Osteocyte (in vitro differentiated cells): ENCODE measurements at places on chromosomes 13 and 19.

DNA sequence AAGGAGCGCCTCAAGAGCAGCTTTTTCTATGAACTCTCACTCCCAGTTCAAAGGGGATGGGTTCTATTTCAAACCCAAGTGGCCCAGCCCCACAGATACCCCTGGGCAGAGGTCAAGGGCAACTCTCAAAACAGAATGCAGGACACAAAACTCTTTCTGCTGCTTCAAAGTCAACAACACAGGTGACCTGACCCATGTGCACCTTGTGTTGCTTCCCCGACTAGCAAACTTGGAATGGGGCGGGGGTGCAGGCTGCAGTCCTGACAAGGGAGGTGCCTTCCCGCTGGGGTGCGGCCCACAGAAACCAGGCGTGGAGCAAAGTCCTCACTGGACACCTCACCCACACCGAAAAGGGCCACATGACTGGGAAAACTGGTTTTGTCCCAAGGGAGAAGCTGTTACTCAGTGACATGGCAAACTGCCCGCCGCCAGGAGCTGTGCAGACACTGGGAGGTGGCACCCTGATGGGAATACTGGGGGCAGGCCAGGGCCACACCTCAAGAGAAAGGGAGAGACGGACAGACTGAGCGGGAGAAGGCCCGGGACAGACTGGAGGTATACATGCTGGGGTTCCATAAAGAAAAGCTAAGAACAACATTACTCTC is 17.4 kb downstream of the ZC3H4 start:
- no peaks in the 10 kb centered on the region for H3K27me3 ChIP-seq
- peaks cover 13% of the 10 kb centered on the region for H3K36me3 ChIP-seq
- DNase-seq = no peak
- peak overlapping the region; percentile 24 for H3K27ac ChIP-seq

GRCh38 chr13:34462843-34463242 is 479.2 kb upstream of the NBEA start:
- H3K27ac ChIP-seq = no peak overlapping the region
- H3K27me3 ChIP-seq = no peaks in the 10 kb centered on the region
- H3K4me1 ChIP-seq = peaks cover 16% of the 10 kb centered on the region
- no peak overlapping the region for H3K4me3 ChIP-seq
- no peak for DNase-seq

- peaks cover 2% of the 10 kb centered on the region for H3K27me3 ChIP-seq
- DNase-seq = no peak
- H3K36me3 ChIP-seq = no peaks in the 10 kb centered on the region
- H3K4me1 ChIP-seq = no peaks in the 10 kb centered on the region
- H3K27ac ChIP-seq = no peak overlapping the region
These were observed 534.5 kb downstream of the KLF5 start for GRCh38 chr13:73593199-73593765.

DNA sequence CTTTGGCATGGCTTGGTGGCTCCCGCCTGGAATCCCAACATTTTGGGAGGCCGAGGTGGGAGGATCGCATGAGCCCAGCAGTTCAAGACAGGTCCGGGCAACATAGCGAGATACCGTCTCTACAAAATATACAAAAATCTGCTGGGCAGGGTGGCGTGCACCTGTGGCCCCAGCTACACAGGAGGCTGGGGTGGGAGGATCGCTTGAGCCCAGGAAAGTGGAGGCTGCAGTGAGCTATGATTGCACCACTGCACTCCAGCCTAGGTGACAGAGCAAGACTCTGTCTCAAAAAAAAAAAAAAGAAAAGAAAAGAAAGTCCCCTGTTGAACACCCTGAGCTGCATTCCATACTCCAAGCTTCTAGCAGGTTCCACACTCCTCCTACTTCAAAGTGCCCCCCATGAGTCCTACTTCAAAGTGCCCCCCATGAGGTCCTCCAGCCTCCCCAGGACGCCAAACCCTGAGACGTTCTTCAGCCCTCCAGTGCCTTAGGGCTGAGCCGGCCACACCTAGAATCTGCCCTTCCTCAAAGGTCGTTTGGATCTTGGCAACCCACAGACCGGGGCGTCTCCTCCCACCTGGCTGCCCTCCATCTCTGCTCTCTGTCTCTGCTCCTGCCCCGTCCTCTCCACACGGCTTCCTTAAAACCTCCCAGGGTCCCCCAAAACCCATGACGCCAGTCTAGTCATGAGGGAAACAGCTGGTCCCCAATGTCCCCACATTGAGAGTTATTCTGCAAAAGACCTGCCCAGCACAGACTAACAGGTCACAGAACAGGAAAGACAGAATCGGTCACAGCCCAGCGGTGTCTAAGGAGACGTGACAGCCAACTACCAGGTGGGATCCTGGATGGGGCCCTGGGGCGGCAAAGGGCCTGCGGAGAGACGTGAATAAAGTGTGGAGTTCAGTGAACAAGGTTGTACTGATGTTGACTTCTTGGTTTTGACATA is 4.8 kb downstream of the TJP3 start:
- H3K36me3 ChIP-seq = no peaks in the 10 kb centered on the region
- no peaks in the 10 kb centered on the region for H3K27me3 ChIP-seq
- no peak for DNase-seq
- H3K27ac ChIP-seq = no peak overlapping the region
- peaks cover 5% of the 10 kb centered on the region for H3K4me1 ChIP-seq

- H3K36me3 ChIP-seq = no peaks in the 10 kb centered on the region
- H3K4me1 ChIP-seq = peaks cover 34% of the 10 kb centered on the region
- no peak for DNase-seq
- H3K27me3 ChIP-seq = no peaks in the 10 kb centered on the region
These were observed 193.6 kb downstream of the COL4A1 start for GRCh38 chr13:110113284-110113764.

DNA sequence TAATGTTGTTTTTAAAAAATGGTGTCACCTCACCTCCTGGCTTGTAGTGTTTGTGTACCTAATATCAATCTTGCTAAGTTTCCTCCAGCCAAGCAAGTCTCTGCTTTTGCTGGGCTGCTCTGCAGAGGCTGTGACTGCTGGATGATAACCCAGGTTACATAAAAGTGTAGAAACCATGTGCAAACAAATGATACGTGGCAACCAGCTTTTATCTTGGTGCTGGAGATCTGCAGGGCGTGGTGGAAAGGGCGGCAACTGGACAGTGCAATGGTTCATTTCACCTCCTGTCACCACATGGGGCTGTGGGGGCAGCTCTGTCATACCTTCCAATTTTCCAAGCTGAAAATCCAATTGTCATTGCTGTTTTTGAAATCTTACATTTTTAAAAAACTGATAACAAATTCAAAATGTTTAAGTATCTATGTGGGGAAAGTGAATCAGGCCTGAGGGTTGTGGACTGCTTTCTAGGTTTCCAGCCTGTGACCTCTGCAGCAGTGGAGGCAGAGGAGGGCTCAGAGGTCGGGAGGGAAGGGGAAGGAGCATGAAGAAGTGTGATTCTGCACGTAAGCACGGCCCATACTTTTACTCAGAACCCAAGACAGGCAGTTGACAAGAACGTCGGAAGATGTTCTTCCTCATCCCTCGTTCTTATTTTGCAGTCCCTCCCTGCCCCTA is 9.7 kb downstream of the GPR42 start:
- no peak overlapping the region for H3K4me3 ChIP-seq
- DNase-seq = peak; percentile 56
- H3K27me3 ChIP-seq = no peaks in the 10 kb centered on the region

GRCh38 chr19:7348587-7349230 is at the start of gene ARHGEF18:
TSS of gene ARHGEF18 (plus strand) at chr19:7348937. CDS start at chr19:7362891, 13,954 bp downstream.
- no peaks in the 10 kb centered on the region for H3K36me3 ChIP-seq
- no peaks in the 10 kb centered on the region for H3K27me3 ChIP-seq
- no peak within 1 kb of the TSS for H3K4me3 ChIP-seq
- H3K27ac ChIP-seq = no peak within 1 kb of the TSS
- H3K4me1 ChIP-seq = no peaks in the 10 kb centered on the region

GRCh38 chr13:34506796-34507195 is 435.3 kb upstream of the NBEA start:
- H3K36me3 ChIP-seq = no peaks in the 10 kb centered on the region
- H3K4me1 ChIP-seq = peaks cover 13% of the 10 kb centered on the region
- no peak for DNase-seq
- H3K27me3 ChIP-seq = no peaks in the 10 kb centered on the region
- no peak overlapping the region for H3K27ac ChIP-seq
- no peak overlapping the region for H3K4me3 ChIP-seq
